Right ventricle myocardium superior (tissue), 1 donor: ENCODE measurements at places on chromosomes 5 and 9. TPM values are rescaled to one million over a fixed set of nuclear protein-coding genes. Genes with fewer than 3 reads are reported as not detected.

Gene CCL27
- not detected for total RNA-seq

DNA sequence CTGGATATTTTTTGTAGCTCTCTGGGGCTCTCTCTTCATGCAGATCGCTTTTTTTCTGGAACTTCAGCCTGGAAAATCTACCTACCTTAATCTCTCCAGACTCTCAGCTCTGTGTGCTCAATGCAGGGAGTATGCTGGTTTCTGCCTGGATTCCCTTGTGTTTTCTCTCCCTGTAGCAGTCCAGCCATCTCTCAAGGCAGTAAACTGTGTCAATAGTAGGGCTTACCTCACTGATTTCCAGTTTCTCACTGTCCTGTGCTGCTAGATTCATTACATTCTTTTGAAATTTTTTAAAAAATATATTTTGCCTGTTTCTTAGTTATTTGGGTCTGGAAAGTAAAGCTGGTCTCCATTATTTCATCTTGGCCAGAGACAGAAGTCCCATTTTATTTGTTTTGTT lies 951.4 kb downstream of the NR2F1-AS1 start:
- DNase-seq: no peak

Gene ERP44
- 13.5 TPM for total RNA-seq

Gene F2R
- total RNA-seq: 5.3 TPM

DNA sequence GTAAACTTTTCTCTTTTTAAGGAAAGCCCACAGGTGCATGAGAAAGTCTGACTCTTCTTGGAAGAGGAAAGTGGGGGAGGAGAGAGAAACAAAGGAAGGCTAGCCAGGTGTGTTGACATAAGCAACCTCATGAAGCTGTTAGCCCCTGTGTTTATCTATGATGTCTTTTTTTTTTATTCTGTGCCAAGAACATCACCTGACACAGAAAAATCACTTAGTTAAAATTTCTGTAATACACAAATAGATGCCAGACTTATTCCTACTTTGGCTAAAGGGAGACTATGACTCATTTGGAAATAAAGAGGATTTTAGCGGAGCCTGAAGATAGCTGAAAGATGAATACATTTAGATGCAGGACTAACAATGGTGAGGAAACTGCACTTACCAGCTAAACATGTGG lies 58.3 kb downstream of the BAAT start:
- no peak for DNase-seq

- no peak for DNase-seq
These were observed 11.8 kb downstream of the CCDC187 start for GRCh38 chr9:136292026-136292538.

DNA sequence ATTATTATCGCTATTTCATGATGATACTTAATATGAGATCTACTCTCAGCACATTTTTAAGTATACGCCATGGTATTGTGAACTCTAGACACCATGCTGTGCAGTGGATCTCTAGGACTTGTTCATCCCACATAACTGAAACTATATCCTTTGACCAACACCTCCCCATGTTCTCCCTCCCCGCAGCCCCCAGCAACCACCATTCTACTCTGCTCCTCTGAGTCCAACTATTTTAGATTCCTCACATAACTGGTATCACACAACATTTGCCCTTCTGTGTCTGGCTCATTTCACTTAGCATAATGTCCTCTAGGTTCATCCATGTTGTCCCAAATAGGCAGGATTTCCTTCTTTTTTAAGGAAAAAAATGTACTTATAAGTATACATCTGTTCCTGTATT lies 6.6 kb upstream of the TBC1D2 start:
- no peak for DNase-seq

GRCh38 chr9:91163444-91163772 lies 198.3 kb downstream of the AUH start:
- DNase-seq: no peak

Gene LCN9
- total RNA-seq: not detected

Gene SWI5
- total RNA-seq: 16.3 TPM

Gene FBN2
- 23.5 TPM for total RNA-seq

Gene ZNF300
- 0.54 TPM for total RNA-seq

Gene PPIP5K2
- 43.9 TPM for total RNA-seq

GRCh38 chr5:158544388-158545339 lies 555.1 kb downstream of the EBF1 start:
- no peak for DNase-seq

Gene HAPLN1
- 0.32 TPM for total RNA-seq

- no peak for DNase-seq
These were observed 12.8 kb downstream of the FAM81B start for GRCh38 chr5:95403996-95404395.
